Pons (tissue), 1 donor: ENCODE measurements at places on chromosomes 3 and 15.

DNA sequence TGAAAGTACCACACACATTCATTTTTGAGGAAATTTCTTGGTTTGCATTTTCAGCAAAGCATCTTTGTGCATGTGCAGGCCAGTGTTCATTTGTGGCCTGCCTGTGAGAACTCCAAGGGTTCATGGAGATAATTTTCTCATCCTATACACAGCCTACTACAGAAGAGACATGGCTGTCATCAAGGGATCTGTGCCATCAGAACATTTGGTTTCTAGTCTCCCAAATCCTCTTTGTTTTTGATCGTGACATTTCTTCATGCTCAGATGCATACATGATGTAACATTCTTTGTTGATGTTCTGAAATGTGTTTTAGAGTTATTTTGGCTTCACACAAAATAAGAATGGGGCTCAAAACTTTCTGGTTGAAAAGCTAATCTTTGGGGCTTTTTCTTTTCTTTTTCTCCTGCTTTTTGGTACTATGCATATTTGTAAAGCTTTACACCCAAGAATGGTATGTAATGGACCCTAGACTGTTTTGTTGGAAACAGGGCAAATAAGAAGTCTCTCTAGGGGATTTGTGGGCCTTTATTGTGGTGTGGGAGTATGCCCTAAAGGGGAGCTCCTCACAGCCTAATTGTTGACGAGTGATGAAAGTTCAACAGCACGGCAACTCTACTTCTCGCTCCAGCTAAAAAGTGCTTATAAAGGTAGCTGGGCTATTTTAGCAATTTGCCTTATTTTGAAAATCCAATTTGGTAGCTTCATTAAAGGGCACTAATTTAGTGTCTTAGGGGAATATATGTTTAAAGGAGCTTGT lies 3.2 kb upstream of the ARPP21 start:
- DNase-seq: no peak

- DNase-seq: peak; percentile 89
Observed at GRCh38 chr15:57861034-57861638, 154.6 kb downstream of the POLR2M start.

DNA sequence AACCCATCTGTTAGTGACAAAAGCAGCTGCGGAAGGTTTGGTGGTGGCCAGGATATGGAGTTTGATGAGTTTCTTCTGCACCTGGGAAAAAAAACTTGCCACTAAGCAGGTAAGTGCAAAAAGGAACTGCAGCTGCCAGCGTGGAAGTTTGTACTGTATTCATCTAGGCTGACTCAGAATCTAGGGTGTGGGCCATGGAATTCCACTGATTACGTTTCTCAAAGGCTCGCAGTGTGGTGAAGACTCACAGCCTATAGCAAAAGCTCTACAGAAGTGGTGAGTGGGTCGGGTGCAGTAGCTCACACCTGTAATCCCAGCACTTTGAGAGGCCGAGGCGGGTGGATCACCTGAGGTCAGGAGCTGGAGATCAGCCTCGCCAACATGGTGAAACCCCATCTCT lies 334.6 kb upstream of the GRM7 start:
- DNase-seq: no peak

- DNase-seq: no peak
Observed at GRCh38 chr15:72192416-72192815, 5.2 kb downstream of the GRAMD2A start.

GRCh38 chr3:158026236-158026635 lies 80.0 kb downstream of the SHOX2 start:
- DNase-seq: no peak

DNA sequence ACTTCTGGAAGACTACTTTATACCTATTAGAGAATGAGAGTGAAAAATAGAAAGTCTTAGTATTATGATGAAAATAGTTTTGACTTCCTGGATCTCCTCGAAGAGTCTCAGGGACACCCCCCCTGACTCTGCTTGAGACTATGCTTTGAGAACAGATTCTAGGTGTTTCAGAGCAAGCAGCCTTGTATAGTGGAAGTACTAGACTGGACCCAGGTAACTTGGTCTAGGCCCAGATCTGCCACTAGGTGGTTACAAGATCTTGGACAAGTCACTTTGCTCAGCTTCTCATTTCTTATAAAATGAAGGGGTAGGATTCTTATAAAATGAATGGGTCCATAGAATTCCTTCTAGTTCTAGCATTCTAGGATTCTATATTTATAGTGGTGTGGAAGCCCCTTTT lies 9.1 kb downstream of the ABHD5 start:
- no peak for DNase-seq

GRCh38 chr15:101193120-101193644 lies 58.7 kb downstream of the CHSY1 start:
- DNase-seq: no peak

- no peak for DNase-seq
Observed at GRCh38 chr15:71463156-71463665, 347.1 kb upstream of the NR2E3 start.

GRCh38 chr3:53489787-53490458 lies 4.5 kb upstream of the CACNA1D start:
- no peak for DNase-seq
